NCI-H1694 treated with DMSO at 0.1 percent for 48 hours (cell line): ENCODE measurements at places on chromosomes 1 and 21.

DNA sequence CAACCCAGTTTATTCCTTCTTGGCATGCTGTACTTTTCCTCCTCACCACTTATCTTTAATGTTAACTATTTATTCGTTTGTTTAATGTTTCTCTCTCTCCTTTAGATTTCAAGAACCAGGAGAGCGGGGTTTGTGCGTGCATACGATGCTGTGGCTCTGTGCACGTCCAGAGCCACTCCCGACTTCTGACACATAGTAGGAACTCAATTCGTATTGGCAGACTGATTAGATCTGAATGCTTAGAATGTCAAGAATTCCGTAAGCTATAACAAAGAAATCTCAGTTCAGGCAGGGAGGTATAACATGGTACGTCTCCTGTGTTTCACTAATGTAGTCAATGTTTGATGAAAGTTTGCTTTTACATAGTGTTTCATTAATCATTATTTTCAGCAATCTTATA is 7.3 kb upstream of the GRIK1 start:
- DNase-seq: no peak

DNA sequence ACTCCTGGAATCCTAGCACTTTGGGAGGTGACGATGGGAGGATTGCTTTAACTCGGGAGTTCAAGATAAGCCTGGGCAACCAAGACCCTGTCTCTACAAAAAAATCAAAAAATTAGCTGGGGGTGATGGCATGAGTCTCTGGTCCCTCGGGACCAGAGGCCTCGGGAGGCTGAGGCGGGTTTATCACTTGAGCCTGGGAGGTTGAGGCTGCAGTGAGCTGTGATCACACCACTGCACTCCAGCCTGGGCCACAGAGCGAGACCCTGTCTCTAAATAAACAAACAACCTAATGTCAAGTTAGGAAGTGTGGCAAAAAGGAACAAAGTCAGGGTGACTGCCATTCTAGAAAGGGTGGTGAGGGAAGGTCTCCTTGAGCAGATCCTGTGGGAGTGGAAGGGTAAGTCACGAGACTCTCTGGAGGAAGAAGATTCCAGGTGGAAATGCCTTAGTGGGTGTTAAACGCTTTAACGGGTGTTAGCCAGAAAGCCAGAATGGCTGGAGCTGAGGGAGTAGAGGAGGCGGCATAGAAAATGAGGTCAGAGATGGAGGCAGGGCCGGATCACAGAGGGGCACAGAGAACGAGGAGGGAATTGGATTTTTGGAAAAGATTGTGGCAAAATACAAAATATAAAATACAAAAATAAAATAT is 62.2 kb upstream of the ATP5PO start:
- no peak for DNase-seq

GRCh38 chr1:215473943-215474342 is 93.2 kb upstream of the KCTD3 start:
- no peak for DNase-seq

DNA sequence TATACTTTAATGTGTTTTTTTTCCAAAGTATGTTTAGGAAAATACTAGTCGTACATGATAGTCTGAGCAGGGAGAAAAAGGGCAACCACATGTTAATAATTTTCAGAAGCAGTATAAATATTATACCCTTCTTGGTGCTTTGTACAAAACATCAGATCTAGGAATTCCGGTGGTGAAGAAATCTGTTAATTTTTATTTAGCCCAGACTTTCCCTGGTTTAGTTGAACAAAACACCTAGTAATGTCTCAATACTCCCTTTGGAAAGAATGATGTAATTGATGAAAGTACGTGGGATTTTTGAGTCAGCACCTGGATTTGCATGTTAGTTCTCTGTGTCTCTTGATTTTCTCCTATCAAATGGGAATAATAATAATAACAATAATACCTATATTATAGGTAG is 38.4 kb upstream of the KCNK2 start:
- no peak for DNase-seq

GRCh38 chr21:42155045-42155855 is 63.7 kb upstream of the ABCG1 start:
- no peak for DNase-seq

DNA sequence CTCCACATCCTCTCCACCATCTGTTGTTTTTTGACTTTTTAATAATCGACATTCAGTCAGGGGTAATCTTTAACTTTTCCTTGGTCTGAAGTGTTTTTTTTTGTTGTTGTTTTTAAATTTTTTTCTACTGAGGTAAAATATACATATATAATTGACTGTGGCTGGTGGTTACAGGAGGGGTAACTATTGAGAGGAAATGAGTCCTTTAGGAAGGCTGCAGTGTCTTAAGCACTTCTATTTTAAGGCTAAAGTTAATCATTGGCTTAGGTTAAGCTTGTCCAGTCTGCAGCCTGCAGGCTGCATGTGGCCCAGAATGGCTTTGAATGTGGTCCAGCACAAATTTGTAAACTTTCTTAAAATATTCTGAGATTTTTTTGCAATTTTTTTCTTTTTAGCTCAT is 172.5 kb downstream of the CTH start:
- no peak for DNase-seq

DNA sequence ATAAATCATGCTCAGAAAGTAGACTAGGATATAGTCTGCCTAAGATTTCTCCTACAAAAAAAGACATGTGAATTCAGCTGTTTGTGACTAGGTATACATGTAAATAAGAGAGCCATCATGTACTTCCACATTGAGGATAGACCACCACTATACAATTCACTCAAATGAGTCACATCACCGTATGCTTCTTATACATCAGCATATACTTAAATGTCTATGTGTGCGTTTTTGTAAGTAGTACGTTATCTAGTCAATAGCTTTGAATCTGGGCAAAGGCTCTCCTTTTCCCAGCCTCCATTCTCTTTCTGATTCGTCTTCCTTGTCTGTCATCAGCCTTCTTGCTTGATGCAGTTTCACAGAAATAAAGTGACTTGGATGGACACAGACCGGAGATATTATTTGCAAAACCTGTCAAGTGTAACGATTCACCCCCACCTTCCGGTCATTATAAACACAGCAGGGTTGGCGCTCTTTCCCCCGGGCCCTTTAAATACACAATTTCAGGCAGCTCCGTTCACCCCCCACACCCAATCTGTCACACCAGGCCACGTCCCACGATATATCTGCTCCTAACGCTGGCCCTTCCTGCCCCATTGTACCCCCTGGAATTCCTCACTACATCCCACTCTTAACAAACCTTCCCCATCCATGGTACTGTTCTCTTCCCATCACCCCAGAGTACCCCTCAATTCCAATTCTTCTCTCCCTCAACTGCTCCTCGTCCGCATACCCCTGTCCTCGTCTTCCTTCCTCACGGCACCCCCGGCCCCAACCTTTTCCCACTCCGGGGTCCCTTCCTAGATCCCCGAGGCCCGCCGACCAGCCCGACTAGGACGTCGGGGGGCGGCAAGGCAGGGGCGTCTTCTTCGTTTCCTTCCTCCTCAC is 636 bp downstream of the VAMP4 start:
- peak; percentile 29 for DNase-seq

DNA sequence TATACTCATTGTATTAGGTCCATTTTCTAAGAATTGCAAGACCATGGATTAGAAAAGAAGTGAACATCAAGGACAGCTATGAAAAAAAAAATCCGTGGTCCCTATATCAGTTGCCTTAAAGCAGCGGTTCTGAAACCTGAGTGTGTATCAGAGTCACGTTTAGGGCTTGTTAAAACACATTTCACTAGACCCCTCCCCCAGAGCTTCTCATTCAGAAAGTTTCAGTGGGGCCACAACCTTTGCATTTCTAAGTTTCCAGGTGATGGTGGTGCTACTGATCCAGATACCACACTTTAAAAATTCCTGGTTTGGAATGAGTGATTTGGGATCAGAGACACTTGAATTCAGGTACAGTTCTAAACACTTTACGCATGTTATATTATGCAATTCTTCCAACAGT is 96.1 kb upstream of the PRMT6 start:
- no peak for DNase-seq

DNA sequence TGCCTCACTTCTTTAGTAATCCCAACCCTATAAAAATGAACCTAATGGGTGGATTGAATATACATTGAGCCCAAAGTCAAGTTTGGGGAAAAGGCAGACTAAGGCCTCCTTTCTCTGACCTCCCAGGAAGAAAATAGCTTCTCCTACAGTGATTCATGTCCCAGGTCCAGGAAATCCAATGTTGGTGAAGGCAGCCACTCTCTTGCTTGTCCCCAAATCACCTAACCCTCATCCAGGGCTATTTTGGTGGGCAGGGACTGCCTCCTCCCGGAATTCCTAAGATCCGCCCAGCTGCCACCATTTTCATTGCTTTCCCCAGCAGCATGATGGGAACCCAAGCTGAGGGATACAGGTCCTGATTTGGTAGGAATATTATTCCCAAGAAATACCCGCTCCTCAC is 8.4 kb downstream of the MYOG start:
- DNase-seq: no peak

- DNase-seq: peak; percentile 86
Measured at GRCh38 chr1:68745011-68745410, 248.1 kb upstream of the DEPDC1 start.

- DNase-seq: no peak
Measured at GRCh38 chr1:200546577-200546976, 74.0 kb downstream of the KIF14 start.

GRCh38 chr1:65065524-65066418 is 82.2 kb upstream of the AK4 start:
- no peak for DNase-seq

- no peak for DNase-seq
Measured at GRCh38 chr1:16386454-16387113, 19.5 kb downstream of the SZRD1 start.

GRCh38 chr1:67855961-67856360 is 22.7 kb upstream of the GNG12 start:
- peak; percentile 64 for DNase-seq

GRCh38 chr1:212528501-212528900 is 80.1 kb upstream of the ATF3 start:
- DNase-seq: no peak

- DNase-seq: no peak
Measured at GRCh38 chr1:55063577-55063942, 24.2 kb downstream of the PCSK9 start.

DNA sequence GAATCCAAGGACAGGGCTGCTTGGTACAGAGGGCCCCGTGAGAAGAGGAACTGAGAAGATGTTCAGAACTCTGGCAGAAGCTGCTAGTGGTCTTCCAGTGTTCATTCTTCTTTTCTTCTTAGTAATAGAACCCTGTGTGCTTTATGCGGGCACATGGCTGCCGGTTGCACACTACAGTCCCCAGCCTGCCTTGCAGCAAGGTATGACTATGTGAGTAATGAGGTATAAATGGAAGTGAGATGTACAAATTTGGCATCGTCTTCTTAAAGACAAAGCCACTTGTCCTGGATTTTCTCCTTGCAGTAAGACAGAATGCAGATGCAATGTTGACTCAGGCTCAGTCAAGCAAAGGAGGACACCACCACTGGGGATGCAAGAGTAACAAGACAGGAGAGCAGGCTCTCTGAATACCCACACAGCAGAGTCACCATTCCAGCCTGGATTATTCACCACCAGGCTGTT is 15.0 kb upstream of the ATP1B1 start:
- DNase-seq: no peak

DNA sequence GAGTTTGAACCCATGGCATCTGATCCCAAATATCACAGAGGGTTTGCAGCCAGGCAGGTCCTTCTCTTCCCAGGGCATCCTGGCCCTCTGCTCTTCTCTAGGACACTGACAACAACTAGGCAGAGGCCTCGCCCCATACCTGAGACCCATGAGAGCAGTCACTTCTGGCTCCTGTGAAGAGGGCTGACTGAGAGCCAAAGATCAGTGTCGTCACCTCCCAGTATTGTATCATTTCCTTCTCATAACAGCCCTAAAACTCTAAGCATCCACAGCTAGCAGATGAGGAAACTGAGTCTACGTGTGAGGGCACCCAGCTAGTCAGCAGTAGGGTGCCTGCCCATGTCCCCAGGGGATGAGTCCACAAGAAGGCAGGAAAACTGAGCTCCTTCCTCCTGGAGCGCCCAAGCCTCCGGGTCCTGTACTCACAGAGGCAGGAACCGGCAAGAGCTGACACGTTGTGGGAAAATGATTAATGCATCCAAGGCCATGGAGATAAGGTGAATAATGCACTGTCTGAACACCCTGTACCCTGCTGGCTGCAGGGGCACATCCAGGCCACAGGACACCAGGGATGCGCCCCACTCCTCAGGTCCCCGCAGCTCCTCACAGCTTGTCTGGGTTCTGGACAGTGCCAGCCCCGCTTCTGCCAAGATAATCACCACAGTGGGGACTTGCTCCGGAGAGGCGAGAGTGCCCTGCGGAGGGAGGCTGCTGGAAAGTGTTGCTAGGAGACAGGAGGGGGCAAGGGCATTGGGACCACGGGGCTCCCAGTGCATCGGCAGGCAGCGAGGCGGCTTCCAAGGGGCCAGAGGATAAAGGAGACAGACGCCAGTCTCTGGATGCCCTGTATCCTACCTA is 340.0 kb downstream of the NPHP4 start:
- no peak for DNase-seq

DNA sequence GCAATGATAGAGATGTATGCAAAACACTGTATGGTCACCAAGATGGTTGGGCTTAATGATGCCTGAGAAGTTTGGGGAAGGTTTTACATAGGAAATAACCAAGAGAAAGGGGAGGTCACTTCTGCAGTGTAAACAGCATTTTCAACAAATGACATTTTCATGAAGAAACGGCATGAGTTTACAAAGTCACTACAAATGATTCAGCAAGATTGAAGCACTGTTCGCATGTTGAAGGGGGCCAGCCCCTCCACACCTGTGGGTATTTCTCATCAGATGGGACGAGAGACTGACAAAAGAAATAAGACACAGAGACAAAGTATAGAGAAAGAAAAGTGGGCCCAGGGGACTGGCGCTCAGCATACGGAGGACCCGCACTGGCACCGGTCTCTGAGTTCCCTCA is 234.1 kb upstream of the POGK start:
- no peak for DNase-seq
